ENCODE measurements at places on chromosomes 3 and 15. TPM values are rescaled to one million over a fixed set of nuclear protein-coding genes. Genes with fewer than 3 reads are reported as not detected.

GRCh38 chr3:187612656-187613055 is 57.5 kb downstream of the SST start:
- H3K27me3 ChIP-seq: no peaks in the 10 kb centered on the region
- peaks cover 25% of the 10 kb centered on the region for H3K4me1 ChIP-seq
- no peak for DNase-seq
- no peak overlapping the region for H3K4me3 ChIP-seq
- no peaks in the 10 kb centered on the region for H3K36me3 ChIP-seq

DNA sequence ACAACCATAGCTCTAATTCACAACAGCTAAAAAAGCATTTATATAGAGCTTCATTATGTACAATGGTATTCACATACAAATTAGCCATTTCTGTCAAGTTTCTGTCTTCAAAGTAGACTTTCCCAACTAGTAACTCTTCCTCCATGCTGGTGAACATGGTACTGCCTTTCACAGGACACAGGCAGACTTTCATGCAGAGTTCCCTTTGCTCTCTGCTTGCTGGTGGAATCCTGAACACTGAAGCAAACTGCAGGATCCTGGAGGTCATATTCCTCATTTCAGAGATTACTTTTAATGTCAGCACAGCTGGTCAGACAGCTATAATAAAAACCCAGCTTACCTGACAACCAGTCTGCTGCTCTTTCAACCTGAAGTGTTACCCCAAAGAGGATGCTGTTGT is 53.6 kb downstream of the TASOR start:
- no peaks in the 10 kb centered on the region for H3K27me3 ChIP-seq
- no peak for DNase-seq
- H3K4me3 ChIP-seq: no peak overlapping the region
- no peak overlapping the region for H3K27ac ChIP-seq

GRCh38 chr3:43061101-43061895 is 44.6 kb downstream of the POMGNT2 start:
- no peak for DNase-seq
- no peaks in the 10 kb centered on the region for H3K36me3 ChIP-seq
- H3K27ac ChIP-seq: no peak overlapping the region

DNA sequence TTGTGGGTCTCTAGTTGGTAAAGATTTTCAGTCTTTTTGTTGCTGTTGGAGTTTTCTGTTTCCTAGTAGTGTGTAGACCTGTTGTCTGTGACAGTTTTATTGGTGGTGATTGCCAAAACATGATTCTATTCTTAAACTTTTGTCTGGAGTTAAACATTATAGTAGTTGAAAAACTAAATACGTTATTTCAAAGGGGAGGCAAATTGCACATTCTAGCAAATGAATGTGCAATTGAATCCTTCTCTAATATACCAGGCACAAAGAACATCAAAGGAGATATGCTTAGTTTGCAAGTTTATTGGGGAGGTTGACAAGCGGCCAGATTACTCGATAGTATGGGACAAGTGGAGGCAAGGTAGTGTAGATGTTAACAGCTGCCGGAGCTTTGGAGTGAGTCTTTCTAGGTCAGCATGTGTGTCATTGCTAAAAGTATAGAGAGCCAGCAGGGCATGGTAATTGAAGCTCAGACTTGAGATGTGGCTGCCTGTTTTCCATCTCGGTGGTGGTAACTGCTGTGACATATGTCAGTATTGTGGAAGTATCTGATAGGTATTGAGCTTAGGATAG is 20.6 kb downstream of the CHD2 start:
- DNase-seq: no peak
- H3K36me3 ChIP-seq: peaks cover 16% of the 10 kb centered on the region
- peaks cover 34% of the 10 kb centered on the region for H3K4me1 ChIP-seq
- peaks cover 3% of the 10 kb centered on the region for H3K27me3 ChIP-seq
- no peak overlapping the region for H3K27ac ChIP-seq

GRCh38 chr15:66253418-66254088 is at the start of gene MEGF11:
TSS of gene MEGF11 (minus strand) at chr15:66253750. CDS start at chr15:66128403, 125,347 bp downstream.
- no peak within 1 kb of the TSS for H3K27ac ChIP-seq
- peaks cover 13% of the 10 kb centered on the region for H3K4me1 ChIP-seq
- peak within 1 kb of the TSS; percentile 87 for H3K4me3 ChIP-seq

GRK7 gene
- not detected for total RNA-seq

GRCh38 chr3:51353131-51353530 is 32.0 kb upstream of the MANF start:
- no peak for DNase-seq
- no peaks in the 10 kb centered on the region for H3K36me3 ChIP-seq
- no peaks in the 10 kb centered on the region for H3K27me3 ChIP-seq
- H3K27ac ChIP-seq: no peak overlapping the region

DNA sequence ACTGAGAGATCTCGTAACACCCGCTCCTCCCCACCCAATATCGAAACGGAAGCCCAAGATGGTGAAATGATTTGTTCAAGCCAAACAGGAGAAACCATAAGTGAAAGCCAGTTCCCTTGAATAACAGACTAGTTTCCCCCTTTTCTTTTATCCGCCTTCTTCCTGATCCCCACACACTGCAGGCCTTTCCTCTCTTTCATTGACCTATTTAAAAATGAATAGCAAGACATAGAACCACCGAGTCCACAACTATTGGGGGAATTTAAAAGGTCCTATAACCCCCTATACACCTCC is 382 bp upstream of the COX17 start:
- peak overlapping the region; percentile 91 for H3K27ac ChIP-seq
- peaks cover 11% of the 10 kb centered on the region for H3K36me3 ChIP-seq
- H3K4me1 ChIP-seq: peaks cover 26% of the 10 kb centered on the region
- DNase-seq: no peak
- peaks cover 4% of the 10 kb centered on the region for H3K27me3 ChIP-seq

MYLK gene
- total RNA-seq: 20.1 TPM

PRR23E gene
- not detected for total RNA-seq

- H3K4me1 ChIP-seq: peaks cover 16% of the 10 kb centered on the region
- DNase-seq: no peak
- H3K36me3 ChIP-seq: no peaks in the 10 kb centered on the region
- no peak overlapping the region for H3K27ac ChIP-seq
Measured at GRCh38 chr15:75028991-75029377, 5.6 kb downstream of the PPCDC start.

SCN11A gene
- 0.63 TPM for total RNA-seq

ATP1B3 gene
- 123 TPM for total RNA-seq

DNA sequence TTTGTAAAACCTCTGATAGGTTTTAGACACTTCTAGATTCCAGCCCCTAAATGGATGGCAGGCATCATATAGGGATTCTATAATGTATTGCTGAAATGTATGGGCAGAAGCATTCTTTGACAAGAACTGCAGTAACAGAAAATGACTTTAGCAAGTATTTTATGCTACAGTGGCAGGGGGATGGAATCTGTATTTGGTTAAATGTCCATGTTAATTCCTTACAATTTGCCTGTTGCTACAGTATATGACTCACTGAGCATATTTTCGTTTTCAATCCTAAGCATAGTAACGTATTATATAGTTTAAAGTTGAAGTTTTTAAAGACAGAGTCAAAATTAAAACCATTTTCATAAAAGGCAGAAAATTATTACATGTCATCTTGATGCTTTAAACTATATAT is 150.1 kb downstream of the MEX3B start:
- DNase-seq: no peak
- peaks cover 5% of the 10 kb centered on the region for H3K4me1 ChIP-seq
- H3K27me3 ChIP-seq: no peaks in the 10 kb centered on the region
- no peak overlapping the region for H3K4me3 ChIP-seq

STRC gene
- 0.19 TPM for total RNA-seq

ACTC1 gene
- 2.8 TPM for total RNA-seq

SLC22A13 gene
- 0.41 TPM for total RNA-seq

DNA sequence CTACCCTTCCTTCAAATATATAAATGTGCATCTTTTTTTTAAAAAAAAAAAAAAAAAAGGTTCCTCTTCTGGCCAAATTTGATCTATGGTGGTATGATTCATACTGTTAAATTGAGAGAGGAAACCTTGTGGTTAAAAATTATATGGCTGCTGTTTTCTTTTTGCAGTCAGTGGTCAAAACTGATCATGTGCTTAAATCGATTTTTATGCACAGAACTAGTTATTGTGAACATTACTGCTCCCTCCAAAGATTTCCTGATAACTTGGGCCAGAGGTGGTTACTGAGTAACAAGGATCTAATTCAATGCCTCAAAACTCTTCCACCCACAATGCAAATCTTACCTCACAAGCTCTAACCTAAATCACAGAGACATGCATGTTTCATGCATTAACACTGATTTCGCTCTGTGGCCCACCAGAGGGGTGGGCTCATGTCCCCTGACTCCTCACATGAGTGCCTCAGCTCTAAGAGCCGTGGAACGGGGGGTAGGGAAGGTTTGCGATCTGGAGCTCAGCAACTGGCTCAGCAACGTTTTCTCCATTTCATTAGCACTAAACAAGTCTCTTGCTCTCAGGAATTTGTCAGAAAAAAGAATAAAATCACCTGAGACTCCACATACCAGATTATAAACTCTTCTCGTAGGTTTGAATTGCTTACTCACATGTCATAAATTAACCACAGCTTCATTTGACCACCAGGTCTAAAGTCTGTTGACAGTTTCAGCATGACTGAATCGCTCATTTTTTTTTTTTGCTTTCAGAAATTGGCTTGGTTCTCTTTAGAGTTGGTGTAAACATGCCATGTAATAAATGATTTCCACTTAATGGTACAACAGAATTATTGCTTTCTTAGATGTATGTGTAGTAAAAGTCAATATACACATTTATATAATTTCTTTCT is 280.4 kb downstream of the CD47 start:
- H3K4me3 ChIP-seq: no peak overlapping the region
- no peak for DNase-seq
- no peak overlapping the region for H3K27ac ChIP-seq
- peaks cover 37% of the 10 kb centered on the region for H3K4me1 ChIP-seq
- peaks cover 11% of the 10 kb centered on the region for H3K36me3 ChIP-seq

DNA sequence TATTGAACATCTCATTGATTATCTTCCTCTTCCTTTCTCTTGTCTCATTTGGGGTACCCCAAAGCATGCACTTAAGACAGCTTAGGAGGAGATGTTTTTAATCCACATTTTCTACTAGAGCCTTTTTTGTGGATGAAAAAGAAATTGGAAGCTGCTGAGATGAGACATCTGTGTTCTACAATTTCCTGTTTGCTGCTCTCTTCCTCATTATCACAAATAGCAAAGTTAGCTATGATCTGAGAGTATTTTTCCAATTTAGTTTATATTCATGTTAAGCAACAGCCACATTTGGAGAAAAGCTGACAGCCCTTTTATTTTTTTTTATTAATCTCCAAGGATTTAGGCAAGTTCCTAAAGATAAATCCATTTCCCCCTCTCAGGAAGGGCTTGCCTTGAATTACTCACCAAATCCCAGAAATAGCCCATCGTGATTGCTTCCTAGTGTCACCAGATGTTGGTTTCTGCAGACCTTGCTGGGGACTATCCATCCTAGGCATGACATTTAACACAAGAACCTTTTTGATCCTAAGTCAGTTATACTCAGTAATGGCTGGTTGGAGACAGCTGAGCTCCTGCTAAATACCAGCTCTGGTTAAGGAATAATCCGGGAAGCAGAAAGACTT is 70.8 kb upstream of the FILIP1L start:
- H3K4me1 ChIP-seq: peaks cover 13% of the 10 kb centered on the region
- peaks cover 18% of the 10 kb centered on the region for H3K36me3 ChIP-seq
- no peak for DNase-seq
- no peak overlapping the region for H3K4me3 ChIP-seq
- no peak overlapping the region for H3K27ac ChIP-seq

PTH1R gene
- 0.34 TPM for total RNA-seq

HTR3E gene
- not detected for total RNA-seq

DNA sequence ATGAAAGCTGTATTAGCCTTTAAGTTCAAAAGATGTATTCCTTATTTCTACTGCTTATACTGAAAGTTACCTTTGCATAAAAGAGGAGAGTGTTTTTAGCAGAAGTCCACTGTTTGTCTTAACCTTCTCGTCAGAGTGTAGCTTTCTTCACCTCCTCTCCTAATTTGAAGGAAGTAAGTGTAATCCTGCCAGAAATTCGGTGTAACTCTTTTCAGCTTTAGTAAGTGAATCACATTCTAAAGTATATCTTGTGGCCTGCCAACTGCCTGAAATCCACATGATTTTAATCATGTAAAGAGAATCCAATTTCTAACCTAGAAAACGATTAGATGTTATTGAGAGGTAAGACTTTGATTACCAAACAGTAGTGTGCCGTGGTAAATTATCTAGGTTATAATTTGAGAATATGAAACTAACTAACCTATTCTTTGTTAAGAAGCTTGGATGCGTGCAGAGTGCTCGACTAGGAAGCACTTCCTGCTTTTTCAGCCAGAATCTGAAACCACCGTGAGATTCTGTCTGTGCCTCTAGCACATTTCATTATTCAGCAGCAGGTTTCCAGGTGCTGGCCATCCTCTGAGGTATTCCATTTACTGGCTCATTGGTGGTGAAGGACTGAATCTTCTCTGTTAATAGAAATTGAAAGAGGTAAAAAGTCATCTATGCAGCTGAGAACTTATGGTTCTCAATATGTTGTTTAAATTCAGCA is 7.5 kb downstream of the GYG1 start:
- H3K36me3 ChIP-seq: no peaks in the 10 kb centered on the region
- no peak overlapping the region for H3K27ac ChIP-seq
- DNase-seq: no peak
- H3K4me3 ChIP-seq: no peak overlapping the region

- H3K27me3 ChIP-seq: no peaks in the 10 kb centered on the region
- no peak overlapping the region for H3K27ac ChIP-seq
- H3K4me3 ChIP-seq: no peak overlapping the region
Measured at GRCh38 chr3:187986514-187986934, 167.4 kb upstream of the LPP start.

DNA sequence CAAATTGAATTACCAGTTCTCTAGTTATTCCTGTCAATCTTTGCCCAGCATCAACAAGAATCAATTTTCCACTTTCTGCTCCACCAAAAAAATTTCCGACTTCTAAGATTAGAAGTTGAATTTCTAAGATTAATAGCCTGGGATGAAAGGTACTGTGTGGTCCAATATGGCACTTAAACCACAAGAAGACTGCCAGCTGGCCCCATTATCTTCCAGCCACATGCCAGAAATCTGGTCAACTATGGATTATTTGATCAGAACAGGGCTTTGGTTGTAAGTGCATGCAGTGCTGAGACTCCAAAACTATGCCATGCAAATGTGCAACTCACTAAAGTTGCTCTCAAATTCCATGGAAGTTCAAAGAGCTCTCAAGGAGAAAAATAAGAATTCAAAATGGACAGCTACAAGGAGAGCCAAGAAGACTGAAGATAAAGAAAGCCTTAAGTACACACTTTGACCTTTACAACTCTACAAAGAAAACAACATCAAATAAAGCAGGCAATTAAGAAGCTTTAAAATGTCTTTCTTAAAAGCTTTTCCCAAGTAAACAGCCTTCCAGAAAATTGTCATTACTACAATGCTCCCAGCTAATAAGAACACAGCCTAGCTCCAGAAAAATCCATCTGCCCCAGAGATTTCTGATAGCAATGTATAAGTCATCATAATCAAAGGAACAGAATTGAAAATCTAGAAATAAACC is 64.2 kb downstream of the ST3GAL6 start:
- H3K27ac ChIP-seq: no peak overlapping the region
- H3K27me3 ChIP-seq: no peaks in the 10 kb centered on the region
- no peak overlapping the region for H3K4me3 ChIP-seq
- peaks cover 41% of the 10 kb centered on the region for H3K36me3 ChIP-seq
- peaks cover 11% of the 10 kb centered on the region for H3K4me1 ChIP-seq
- DNase-seq: no peak

MYH15 gene
- 0.20 TPM for total RNA-seq

SNX4 gene
- total RNA-seq: 45.9 TPM
